ENCODE measurements at places on chromosomes 11 and 22.
A peak's percentile ranks its signal among the peaks of the same experiment; 100 is the strongest.

DNA sequence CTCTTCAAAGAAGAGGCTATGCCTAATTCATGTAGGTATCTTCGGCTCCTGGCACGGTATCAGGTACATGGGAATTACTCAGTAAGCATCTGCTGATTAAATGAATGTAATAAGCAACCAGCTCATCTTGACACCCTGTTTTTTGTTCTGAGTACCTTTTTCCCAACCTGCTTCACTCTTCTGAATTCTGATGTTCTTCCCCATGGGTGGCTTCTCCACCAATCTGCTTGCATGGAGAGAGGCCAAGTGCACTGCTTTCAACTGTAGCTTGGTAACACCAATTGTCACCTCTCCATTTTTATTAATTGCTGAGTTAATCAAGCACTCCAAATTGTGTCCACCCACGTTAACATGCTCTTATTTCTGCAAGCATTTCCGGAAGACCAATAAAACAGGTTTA is 40.5 kb downstream of the LARGE1 start:
- no peak for DNase-seq

GRCh38 chr11:87299041-87299481 is 261.3 kb downstream of the TMEM135 start:
- no peak for DNase-seq

DNA sequence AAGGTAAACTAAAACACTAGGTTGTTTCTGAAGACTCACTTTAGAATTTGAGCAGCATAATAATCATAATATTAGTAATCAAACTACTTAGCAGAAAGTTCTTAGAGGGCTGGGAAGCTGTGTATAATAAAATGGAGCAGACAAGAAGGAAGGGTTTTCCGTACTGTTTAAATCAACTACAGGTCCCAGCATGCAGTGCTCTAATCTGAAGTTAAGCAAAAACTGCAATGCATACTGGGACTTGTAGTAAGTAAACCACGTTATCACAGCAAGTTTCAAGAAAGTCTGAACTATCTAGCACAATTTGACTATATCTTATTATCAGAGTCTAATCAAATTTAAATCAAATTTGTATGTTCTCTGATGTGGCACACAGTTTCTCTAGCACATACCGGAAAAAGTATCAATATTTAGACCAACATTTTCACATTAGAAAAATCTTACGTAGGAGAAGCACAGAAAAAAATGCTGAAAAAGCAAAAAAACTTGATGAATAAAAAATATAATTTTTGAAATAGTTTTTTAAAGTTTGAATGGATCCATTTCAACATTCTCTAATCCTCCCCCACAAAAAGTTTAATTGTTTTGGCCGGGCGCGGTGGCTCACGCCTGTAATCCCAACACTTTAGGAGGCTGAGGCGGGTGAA is 8.2 kb downstream of the PHF21A start:
- DNase-seq, result peak; percentile 52

GRCh38 chr11:35011389-35011788 is 95.0 kb downstream of the PDHX start:
- DNase-seq, result no peak

- DNase-seq, result no peak
Measured at GRCh38 chr22:26276529-26277160, 107.4 kb downstream of the SEZ6L start.

- no peak for DNase-seq
Measured at GRCh38 chr11:94656968-94657367, 89.8 kb downstream of the PIWIL4 start.

GRCh38 chr22:31343235-31344191 is 2.6 kb downstream of the PATZ1 start:
- DNase-seq, result no peak

- no peak for DNase-seq
Measured at GRCh38 chr22:22867996-22868715, 19.5 kb upstream of the IGLL5 start.

Data from hindlimb muscle (tissue), 1 donor.